GM13977 (cell line): ENCODE measurements at places on chromosomes 4 and X.
A peak's percentile ranks its signal among the peaks of the same experiment; 100 is the strongest.

- no peak for DNase-seq
These were observed 60.9 kb downstream of the MTNR1A start for GRCh38 chr4:186494496-186494895.

DNA sequence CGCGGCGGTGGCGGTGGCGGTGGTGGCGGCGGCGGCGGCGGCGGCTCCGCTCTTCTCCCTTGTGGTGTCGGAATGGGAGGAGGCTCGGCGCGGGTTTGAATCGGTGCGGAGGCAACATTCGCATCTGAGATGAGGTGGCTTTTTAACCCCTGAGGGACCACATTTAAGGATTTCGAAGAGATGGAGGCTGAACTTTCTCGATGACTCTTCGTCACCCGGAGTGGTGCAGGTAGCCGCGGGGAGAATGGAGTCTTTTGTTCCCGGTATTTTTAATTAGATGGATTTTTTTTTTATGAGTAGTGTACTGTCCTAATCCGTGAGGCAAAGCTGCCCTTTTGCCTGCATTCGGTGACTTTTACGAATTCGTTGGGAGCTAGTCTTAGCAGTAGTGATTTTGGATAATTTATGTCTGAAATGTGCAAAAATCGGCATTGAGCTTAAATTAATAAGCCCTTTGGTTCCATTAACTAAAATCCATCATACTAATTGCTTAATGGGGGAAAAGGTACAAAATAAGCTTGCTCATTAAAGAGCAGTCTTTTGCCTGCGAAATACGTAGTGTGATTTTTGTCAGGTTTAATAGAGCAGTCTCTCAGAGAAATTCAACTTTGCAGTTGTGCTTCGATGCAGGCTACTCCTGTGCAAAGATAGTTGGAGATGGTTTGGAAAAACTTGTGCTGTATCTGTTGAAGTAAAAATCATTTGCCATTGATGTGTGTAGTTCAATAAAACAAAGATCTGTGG is 206.2 kb downstream of the TENM3 start:
- peak; percentile 10 for DNase-seq

- DNase-seq, result no peak
These were observed 182.2 kb upstream of the GATB start for GRCh38 chr4:151942971-151943370.

DNA sequence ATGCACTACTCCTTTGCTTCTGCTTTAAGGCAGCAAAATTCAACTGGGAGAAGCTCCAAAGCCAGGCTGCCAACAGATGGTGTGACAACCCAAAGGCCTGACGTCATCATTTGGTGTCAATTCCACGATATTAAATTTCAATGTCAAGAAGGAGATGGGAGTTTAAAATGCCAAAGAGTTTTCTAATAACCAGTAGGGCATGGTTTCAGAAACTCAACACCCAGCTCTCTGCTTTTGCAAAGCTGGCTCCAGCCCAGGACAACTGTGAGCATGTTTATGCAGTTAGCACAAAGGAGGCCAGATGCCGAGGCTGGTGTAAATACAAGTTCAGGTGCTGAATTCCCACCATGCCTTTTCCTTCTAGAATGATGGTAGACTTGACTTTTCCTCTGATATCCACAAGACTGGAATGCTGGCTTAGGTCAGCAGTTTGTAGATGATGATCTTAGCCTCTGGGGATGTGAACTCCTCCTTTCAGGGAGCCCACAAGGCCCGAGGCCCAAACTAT is 67.3 kb downstream of the AFAP1 start:
- DNase-seq, result no peak

DNA sequence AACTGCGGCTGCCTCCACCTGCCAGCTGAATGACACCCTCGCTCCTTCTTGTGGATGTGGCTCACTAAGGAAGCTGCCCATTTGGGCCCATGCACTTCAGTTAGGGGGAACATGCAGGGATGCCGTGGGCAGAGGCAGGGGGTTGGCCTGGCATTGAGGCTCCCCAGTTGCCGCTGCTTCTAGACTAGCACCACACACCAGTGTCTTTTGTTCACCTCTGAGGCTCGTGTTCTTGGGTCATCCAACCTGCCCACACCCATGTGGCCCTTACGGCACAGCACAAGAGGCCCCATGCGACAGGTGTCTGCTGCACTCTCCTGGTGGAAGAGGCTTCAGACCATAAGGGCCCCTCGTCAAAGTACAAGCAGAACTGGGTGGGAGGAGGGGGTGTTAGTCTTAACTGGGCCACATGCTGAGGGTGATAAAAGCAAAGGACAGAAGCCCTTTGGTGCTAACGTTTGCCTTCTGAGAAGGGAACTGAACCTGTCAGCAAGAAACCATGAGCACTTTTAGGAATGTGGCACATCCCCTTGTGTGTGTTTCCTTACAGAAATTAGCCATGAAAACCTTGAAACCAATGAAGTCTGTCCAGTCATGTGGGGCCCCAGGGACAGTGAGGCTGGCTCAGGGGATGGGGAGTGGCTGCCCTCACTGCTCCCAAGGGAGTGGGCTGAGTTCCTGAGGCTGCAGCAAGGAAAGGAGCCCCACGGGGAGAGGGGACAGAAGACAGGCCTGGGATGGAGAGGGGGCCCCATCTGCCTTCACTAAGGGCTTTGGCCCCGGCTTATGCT is 39.2 kb downstream of the MAP7D3 start:
- no peak for DNase-seq
